RCC 7860 (cell line): ENCODE measurements at places on chromosomes 1 and 21.

DNA sequence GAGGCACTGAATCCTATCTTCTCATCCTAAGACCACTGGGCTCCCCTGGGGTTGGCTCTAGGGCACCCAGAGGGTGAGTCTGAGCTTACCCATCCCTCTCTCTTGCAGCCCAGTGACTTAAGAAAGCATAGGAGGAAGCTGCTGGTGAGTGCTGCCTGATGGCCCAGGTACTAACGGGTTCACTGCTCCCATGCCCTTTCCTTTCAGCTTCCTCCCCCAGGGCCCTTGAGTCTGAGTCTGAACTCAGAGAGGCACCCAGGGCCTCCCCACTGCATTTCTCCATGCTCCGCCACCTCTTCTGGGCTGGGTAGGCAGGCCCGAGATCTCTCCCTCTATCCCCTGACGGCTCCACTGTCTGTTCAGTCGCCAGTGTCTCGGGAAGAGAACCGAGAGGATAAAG, 29.7 kb downstream of the PPFIA4 start:
- no peak for DNase-seq

DNA sequence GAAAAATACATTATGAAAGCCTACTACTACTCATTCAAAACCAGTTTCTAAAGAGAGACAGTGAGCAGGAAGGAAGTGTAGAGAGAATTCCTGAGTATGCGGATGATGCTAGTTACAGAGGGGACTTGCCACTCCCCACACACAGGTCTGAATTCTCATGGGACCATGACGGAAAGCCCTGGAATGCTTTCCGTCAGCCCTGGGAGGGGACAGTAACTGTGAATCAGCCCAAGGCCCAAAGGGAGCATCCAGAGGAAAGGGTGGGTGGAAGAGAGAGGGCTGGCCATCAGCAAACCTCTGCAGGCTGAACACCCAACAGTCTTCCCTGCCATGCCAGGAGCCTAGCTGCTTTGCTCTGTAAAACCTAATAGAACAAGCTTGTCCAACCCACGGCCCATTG, 36.4 kb downstream of the RCSD1 start:
- DNase-seq, result no peak

GRCh38 chr1:171220581-171221054, 27.7 kb upstream of the FMO1 start:
- DNase-seq, result no peak

GRCh38 chr21:37827913-37828312, 88.3 kb downstream of the KCNJ6 start:
- no peak for DNase-seq

DNA sequence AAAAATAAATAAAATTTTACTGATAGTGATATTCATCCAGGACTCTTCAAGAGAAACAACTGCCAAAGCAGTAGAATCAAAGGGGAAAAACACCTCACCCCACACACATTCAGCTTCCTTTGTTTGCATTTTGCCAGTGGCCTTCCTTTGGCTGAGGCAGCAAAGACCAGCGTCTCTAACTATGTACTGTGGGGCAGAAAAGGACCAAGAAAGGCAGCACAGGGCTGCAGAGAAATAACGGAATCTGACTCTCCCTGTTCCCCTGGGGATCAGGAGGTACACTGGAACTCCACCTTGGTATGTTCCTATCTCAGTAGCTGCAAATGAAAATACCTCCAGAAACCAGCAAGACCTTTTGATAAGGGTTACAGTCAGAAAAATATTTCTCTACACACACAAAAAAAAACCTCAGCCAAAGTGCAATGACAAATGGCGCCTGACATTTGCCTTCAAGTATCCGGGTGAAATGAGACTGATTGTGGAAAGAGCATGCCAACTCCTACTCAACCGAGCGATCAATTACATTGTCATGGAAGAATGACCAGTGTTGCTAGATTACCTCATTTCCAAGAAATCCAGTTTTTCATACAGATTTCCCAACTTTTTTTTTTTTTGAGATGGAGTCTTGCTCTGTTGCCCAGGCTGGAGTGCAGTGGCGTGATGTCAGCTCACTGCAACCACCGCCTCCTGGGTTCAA, 50.9 kb downstream of the TARBP1 start:
- no peak for DNase-seq

DNA sequence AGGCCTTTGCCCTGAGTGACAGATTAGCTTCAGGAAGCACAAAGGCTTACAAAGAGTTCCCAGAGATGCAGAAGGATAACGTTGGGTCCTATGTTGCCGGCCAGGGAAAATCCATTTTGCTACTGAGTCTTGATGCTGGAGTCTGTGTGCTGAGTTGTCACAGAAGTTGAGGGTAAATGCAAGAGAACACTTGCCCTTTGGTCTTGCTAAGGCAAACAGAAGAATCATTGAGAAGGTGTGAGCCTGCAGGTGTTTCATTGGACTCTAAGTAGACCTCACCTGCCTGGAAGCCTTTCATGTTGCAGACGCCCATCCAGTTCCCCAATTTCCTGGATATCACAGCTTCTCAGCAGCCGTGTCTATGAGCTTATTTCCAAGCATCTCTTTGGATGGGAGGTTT, 105.2 kb downstream of the PCP4 start:
- DNase-seq, result no peak

DNA sequence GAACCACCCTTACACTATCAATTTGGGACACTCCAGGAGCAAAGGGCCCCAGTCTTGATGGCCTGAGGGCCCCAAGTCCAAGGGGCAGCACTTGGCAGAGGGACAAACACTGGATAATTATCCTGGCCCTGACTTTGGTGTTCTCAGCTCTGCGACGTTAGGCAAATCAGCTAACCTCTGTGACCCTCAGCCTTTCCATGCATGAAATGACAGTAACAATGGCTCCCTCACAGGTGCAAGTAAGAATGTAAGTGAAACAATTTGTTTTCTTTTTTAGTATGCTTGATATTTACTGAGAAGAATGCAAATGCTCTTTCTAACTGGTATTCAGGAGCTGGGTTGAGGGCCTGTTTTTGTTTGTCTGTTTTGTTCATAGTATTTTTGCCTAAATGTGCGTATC, 61.6 kb upstream of the PRDX6 start:
- DNase-seq, result no peak

DNA sequence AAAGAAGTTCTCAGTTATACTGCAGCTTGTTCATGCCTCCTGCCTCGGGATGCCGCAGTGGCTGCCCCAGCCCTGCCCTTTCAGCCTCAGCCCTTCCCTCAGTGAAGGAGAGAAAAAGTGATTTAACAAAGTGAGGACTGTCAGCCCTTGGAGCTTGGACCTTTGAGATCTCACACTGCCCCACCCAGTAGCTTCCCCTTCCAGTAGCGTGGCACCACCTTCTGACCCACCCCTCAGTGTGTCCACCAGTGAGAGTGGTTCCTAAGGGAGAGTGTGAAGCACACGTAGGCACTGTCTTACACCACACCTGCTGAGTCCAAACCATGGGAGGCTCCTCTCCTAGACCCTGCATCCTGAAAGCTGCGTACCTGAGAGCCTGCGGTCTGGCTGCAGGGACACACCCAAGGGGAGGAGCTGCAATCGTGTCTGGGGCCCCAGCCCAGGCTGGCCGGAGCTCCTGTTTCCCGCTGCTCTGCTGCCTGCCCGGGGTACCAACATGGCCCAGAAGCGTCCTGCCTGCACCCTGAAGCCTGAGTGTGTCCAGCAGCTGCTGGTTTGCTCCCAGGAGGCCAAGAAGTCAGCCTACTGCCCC, at the start of gene CDA:
Gene CDA (plus strand): TSS at position 464 of the 592 bp plus-strand sequence. CDS start 33 bp downstream, at position 497.
- no peak for DNase-seq

- DNase-seq, result no peak
Observed at GRCh38 chr21:36132696-36133095, 2.2 kb upstream of the CBR3 start.

GRCh38 chr1:85681087-85681486, 27.1 kb downstream of the ZNHIT6 start:
- peak; percentile 47 for DNase-seq

DNA sequence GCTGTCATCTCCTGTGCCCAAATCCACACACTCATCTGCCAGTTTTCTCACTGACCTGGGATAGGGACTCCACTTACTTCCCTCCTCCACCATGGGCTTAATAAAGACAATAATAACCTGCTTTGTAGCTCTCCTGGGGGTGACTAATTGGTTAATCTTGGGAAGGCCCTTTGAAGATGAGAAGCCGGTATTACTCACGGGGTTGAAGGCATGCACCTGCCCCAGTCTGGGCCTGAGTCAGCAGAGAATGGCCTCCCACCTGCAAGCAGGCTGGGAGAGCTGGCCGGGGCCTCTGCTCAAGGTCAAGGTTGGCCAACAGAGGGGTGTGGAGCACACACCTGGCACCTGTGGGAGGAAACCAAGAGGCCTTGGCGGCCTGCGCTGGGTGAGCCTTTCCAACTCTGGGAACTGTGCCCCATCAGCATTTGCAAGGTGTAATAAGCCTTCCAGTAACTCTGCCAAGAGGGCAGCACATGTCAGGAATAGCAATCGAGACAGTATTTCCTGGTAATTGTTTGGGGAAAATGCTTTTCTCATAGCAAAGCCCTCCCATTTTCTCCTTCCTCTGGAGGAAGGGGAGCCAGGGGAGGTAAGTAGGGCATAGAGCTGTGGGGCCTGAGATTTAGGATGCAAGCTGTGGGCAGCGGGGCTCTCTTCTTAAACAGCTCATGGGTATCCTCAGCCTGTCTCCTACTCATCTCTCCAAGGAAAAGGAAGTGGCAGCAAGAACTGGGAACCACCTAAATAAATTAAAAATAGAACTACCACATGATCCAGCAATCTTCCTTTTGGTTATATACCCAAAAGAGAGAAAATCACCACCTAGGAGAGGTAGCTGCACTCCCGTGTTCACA, 49.0 kb downstream of the TOMM20 start:
- DNase-seq, result peak; percentile 70

DNA sequence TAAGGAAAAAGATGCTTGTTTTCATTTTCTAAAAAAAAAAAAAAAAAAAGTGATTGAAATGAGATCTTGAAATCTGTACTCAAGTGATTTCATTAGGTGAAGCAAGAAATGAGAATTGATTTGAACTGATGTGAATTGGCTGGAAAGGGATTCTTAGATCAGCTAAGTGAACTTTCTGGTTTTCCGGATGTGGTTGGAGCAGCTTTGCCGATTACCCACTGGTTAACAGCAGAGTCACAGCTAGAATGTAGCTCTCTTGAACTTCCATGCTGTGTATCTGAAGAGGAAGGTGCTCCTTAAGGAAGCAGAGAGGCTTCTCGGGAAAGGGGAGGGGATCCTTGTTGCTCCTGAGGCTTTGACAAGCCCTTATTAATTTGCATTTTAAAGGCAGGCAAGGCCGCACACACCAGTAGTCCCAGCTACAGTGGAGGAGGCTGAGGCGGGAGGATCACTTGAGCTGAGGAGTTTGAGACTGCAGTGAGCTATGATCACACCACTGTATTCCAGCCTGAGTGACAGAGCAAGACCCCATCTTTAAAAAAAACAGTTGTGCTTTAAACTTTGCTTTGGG, 28.7 kb upstream of the PWP2 start:
- no peak for DNase-seq

DNA sequence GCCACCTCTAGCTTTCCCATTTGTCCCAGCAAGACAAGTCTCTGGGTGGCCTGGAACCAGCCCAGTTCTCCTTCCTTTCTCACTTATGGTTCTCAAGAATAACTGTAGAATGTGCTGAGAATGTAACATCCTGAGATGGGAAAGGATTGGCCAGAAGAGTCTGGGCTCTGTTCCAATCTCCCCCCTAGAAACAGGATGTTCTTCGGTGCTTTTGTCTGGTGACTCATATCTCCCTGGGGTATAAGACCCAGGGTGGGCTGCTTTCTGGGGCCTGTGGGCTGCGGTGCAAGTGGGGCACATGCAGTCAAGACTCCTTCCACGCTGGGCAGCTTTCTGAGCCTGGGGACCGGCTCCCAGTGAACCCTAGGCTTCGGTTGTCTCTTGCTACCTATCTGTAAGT, 251.2 kb upstream of the POU3F1 start:
- DNase-seq, result no peak

DNA sequence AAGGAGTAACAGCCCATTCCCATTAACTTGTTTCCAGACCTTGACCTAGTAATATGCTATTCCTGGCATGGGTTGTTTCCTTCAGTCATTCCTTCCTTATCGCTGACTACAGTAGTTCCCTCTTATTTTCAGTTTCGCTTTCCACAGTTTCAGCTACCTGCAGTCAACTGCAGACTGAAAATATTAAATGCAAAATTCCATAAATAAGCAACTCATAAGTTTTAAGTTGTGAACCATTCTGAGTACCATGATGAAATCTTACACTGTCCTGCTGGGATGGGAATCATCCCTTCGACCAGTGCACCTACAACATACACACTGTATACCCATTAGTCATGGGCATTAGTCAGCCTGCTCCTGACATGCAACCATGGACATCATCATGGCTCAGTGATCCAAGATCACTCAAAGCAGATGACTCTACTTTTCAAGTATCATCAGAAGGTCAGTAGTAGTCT, 66.7 kb downstream of the CCDC30 start:
- DNase-seq, result peak; percentile 96

GRCh38 chr1:26862781-26863684, at the start of gene SFN:
Gene SFN, plus strand, starts transcription at chr1:26863149. Its CDS starts 64 bp downstream, at chr1:26863213.
- DNase-seq, result peak; percentile 75

DNA sequence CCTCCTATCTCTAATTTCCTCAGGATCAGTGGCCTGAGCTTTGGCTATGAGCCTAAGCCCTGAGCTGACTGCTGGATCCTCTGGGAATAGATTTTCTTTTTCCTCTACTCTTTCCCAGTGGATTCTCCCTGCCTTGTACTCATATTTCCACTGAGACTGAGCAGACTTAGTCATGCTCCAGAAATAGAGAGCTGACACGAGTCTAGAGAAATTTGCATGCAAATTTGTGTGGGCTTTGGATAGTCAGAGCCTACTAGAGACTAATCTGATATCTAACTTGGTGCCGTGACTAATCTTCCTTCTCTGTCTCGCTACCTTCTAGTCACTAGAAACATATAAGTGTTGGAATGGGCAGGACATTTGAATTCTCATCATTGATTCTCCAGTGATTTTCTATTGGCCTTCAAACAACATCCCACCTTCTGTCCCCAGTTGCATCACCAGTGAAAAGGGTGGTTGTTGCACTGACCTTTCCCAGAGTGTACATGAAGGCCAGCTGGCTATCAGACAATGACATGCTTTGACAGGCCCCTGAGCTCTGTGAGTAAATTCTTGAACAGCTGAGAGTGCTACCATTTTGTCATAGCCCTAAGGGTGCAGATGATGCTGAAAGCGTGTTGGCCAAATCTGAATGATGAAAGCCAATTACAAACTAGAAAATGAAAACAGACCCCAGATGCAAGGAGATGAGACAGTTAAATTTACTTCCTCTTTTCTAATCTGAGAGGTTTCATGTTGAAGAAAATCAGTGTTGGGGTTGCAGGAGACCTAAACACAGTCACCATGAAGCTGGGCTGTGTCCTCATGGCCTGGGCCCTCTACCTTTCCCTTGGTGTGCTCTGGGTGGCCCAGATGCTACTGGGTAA, at the start of gene FCRLA:
Gene FCRLA (plus strand): TSS at position 748 of the 866 bp plus-strand sequence. CDS start 36 bp downstream, at position 784.
- peak; percentile 81 for DNase-seq

DNA sequence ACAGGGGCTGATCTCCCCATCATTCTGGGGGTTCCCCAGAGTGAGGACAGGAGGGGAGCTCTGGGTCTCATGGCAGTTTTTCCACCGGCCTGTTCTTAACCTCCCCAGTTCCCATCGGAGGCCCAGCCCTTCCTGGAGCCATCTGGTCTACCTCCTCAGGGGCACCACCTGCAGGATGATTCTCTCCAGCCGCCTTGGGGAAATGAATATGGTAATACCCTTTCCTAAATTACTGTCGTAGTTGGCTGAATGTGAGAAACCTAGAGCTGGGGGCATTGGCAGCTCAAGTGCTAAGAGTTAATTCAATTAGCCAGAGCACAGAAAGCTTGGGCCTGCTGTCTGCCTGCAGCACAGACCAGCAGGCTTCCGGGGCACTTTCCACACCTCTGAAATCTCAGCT, 64.9 kb downstream of the TAS1R2 start:
- DNase-seq, result no peak

- DNase-seq, result peak; percentile 60
Observed at GRCh38 chr1:203628201-203629015, 1.8 kb downstream of the ATP2B4 start.

- no peak for DNase-seq
Observed at GRCh38 chr1:37482796-37483744, 8.7 kb downstream of the ZC3H12A start.
